ENCODE measurements at places on chromosomes 1 and 21.

DNA sequence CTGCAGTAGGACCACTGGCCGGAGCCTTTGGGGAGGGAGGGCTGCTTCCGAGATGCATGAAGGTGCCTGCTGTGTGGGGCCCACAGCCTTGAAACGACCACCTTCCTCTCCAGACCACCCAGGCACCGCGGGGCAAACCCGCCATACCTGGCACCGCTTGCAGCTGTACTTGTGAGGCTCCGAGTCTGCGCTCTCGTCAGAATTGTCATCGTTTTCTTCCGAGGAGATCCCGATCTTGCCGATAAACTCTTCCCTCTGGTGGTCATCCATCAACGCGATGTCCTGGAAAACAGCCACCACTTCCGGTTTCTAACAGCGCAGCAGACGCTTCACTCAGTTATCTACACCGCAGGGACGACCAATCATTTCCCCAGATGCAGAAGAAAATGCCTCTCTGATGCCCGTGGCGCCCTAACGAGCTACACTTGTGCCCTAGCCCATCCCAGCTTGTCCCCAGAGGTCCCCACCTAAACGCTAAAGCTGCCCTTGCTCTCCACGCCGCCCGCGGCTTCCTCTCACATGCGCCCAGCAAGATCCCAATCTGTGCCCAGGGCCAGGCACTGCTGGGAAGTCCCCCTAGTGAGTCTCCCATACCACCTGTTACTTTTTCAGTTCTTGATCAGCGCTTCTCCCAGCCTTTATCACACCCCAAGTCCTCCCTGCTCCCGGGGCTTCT lies 55.0 kb upstream of the RIPK4 start:
- DNase-seq: no peak

GRCh38 chr21:36744560-36745231 lies 45.8 kb downstream of the SIM2 start:
- no peak for DNase-seq

DNA sequence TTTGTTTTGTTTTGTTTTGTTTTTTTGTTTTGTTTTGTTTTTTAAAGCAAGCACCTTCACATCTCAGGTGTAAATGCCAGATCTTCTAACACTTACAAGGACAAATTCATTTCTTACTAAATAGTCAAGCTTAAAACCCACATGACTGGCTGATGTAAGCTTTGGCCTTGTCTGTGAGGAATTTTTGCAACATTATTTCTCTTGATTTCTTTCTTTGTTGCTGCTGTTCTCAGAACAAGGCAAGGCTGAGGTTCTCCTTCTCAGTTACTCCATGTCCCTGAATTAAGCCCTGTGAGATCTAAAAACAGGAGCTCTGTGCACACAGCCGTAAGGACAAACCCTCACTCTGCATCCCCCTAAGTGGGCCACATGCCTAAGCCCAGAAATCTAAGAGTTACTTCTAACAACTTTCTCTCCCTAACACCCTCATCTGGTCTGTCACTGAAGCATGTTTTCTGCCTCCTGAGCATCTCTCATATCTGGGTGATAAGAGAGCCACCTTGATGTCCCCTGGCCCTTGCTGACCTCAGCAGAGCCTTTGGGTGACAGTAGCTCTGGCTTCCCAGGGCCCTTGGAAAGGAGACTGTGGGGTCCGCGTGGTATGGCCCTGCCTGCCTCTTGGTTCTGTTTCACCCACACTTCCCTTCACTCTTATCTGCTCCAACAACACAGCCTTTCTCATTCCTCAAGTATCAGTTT lies 81.2 kb upstream of the HOOK1 start:
- DNase-seq: no peak

GRCh38 chr1:170691258-170691657 lies 27.3 kb downstream of the PRRX1 start:
- no peak for DNase-seq

- no peak for DNase-seq
Observed at GRCh38 chr1:63821091-63822005, 47.5 kb downstream of the ROR1 start.

DNA sequence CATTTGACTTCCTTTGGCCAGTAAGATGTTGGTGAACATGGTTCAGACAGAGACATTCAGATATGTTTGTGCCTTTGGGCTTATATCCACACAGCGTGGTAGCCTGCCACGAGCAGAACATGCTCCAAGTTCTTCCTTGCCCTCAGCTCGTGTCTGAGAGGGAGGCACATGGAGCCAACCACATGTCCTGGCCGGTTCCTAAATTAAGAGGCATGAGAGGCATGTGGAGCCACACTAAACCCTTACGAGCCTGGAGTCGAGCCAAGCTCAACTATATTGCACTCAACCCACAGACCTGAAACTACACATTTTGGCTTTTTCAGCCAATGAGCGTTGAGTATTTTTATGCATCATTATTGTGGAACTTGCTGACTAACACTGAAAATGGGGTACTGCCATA lies 133.7 kb upstream of the KCNK1 start:
- DNase-seq: no peak

- peak; percentile 77 for DNase-seq
Observed at GRCh38 chr1:12314333-12314903, 84.6 kb downstream of the VPS13D start.

DNA sequence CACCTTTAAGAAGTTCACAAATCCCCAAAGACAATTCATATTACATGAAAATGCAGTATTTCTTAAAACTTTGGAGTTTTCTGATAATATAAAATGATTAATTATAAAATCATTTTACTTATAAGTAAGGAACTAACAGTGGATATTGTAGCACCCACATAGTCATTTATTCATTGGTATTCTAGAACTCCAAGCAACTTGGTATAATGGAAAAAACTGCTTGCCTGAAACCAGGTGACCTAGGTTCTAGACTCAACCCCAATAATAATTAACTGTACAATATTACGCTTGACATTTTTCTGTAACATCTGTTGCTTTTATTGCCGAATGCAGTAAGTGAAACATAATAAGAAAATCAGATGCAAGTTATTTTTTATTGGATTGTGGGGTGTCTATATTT lies 2.4 kb downstream of the PLA2G4A start:
- DNase-seq: no peak

Measured in NCI-H510A treated with DMSO at 0.1 percent for 48 hours (cell line).